CD4-positive, CD25-positive, alpha-beta regulatory T cell (primary cell): ENCODE measurements at places on chromosomes 3 and 15.
A peak's percentile ranks its signal among the peaks of the same experiment; 100 is the strongest.

DNA sequence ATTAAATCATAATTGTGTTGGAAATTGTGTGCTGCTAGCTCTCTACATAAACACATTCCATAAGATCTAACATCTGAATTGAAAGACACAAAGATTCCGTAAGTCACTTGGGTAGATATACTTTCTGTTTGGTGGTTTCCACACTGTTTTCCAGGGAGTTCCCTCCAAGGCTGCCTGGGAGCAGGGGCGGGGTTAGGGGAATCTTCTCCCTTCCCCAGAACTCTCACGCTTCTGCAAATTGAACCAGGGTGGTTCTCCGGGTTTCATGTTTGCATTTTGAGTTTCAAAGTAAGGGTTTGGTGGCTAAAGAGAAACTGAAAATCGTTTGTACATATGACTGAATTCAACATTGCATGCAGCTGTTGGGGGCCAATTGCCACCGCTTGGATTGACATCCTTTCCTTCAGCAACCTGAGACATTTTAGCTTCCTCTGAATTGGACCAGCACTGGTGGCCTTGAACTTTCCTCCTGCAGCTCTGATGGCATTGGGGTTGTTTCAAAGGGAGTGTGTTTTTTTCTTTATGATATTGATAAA is 192.7 kb upstream of the FEZF2 start:
- DNase-seq: peak; percentile 52

GRCh38 chr3:144127700-144128099 is 156.1 kb downstream of the DIPK2A start:
- DNase-seq: no peak

GRCh38 chr3:40328374-40328773 is 18.9 kb downstream of the EIF1B start:
- DNase-seq: no peak

GRCh38 chr15:40285151-40285550 is 2.3 kb upstream of the ANKRD63 start:
- no peak for DNase-seq

GRCh38 chr3:191330530-191331048 is 263 bp upstream of the UTS2B start:
- DNase-seq: no peak

- no peak for DNase-seq
These were observed 98.9 kb downstream of the EOMES start for GRCh38 chr3:27623085-27623753.

DNA sequence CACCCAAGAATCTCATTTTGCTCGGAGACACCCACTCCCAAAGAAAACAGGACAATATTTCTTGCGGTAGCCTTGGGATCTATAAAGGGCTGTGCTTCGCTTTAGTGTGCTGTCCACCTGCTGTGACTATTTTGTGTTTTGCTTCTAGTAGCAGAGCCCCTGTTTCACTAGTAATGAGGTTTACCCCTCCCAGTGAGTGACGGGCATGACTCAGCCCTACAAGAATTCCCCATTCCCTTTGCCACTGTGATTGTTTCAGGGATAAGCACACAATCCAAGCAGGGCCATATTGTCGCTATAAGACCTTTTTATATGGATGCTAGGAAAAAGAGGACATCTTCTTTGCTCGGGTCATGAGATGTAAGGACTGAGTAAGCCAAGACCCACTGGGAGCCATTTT is 62.5 kb upstream of the FOXB1 start:
- no peak for DNase-seq

DNA sequence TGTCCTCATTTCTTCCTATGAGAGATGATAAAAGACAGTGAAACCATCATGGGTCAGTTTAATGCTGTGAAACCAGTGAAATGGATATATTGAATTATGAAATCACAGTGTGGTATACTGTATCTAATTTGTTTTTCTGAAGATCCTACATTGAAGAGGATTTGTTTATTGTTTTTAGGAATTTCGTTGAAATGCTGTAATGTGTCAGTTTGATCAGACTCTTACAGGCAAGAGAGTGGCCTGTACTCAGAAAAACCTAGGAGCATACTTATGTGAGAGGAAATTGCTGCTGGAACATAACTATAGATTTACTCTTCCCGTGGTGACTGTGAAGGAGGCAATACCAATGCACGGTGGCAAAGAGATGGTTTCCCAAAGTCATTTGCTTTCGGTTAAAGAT is 29.1 kb upstream of the ONECUT1 start:
- DNase-seq: no peak

- DNase-seq: no peak
These were observed 66.9 kb downstream of the SLCO2A1 start for GRCh38 chr3:133962849-133963248.

DNA sequence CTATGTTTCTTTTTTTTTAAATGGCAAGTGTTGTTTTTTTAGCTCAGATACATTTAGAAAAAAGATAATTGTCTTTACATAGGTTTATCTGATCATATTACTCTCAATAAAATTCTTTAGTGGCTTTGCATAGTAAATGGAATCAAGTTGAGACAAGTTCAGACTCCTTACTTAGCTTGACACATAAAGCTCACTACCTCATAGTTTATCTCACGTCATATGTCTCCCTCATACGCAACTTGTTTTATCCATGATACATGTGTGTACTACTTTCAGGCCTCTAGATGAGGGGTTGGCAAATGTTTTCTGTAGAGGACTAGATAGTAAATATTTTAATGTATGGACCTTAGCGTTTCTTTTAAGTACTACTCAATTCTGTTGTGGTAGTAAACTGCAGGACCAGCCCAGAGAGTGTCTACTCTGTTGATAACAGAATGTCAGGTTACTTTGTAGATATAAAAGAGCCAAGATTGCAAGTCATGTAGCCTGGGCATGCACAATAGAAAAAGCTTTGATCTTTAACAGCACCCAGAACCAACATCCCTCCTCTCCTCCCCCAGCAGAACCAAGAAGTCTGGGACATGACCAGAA is 28.2 kb upstream of the MGA start:
- DNase-seq: no peak

DNA sequence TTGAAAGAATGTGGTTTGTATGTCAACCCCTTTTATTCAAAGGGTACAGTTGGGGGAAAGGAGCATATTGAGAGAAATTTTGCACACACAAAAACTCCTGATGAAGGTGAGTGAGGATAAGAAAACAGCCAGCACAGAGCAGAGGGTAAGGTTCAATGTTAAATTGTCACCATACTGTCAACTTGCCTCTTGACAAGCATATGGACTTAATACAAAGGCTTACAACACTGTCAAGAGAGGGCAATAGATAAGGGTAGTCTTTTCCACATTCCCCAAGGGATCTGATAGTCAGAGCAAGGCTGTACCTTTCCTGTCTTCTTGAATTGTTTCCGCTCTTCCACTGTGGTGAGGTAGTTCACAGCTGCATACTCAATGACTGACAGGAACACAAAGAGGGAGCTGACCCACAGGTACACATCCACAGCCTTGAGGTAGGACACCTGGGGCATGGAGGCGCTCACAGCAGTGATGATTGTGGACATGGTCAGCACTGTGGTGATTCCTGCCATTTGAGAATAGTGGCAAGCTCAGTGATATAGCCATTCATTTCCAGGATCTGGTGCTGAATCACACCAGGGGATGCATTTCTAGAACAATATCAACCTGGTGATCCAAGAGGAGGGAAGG is 20.4 kb upstream of the RIOX2 start:
- DNase-seq: no peak

DNA sequence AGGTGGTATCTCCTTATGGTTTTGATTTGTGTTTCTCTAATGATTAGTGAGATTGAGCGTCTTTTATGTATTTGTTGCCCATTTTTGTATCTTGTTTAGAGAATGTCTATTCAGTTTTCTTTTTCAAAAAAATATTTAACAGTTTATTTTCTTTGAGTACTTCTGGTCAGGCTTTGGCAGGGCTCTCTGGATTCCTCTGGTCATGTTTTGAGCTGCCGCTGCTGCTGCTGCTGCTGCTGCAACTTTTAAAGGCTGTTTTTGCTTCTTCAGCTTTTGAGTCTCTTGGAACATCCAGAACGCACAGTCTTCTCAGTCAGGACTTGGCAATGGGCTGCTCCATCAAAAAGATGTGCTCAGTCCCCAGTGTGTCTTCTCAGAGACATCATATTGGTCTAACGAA is 40.1 kb downstream of the REC114 start:
- DNase-seq: no peak

GRCh38 chr3:24185738-24186384 is 240.8 kb downstream of the NR1D2 start:
- no peak for DNase-seq

GRCh38 chr3:128485282-128486204 is 7.5 kb downstream of the GATA2 start:
- DNase-seq: no peak
